ENCODE measurements at places on chromosomes 2 and 18.

DNA sequence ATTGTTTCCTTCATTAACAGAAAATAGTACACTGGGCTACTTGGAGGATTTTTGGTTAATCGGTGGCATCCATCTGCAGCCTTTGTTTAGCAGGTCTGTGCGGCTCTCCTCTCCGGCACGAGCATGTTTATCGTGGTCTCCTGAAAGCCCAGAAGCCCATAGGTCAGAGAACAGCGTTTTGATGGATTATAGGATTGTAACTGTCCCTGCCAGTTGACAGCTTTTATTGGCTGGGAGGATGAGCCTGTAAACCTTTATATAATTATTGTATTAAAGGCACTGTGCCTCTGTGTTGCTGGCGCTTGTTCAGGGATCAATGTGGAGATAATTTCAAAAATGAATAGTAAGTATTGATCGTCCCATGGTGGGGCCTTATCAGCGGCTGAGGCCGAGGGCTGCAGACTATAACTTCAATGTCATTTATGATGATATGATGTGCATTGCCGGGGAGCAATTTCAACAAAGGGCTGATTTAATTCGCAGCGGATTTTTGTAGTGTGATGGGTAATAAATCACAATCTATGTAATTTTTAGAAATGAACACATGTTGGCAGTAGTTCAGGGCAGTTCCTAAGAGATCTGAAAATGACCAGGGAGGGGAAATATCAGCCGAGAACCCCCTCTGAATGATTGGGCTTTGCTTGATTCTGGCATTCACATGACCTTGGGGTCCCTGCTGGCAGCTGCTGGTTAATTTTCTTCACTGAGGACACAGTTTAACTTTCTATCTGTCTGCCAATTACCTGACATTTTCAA is 736.1 kb downstream of the GALR1 start:
- DNase-seq = no peak

- DNase-seq = no peak
These were observed 8.0 kb downstream of the AGFG1 start for GRCh38 chr2:227479865-227480475.

DNA sequence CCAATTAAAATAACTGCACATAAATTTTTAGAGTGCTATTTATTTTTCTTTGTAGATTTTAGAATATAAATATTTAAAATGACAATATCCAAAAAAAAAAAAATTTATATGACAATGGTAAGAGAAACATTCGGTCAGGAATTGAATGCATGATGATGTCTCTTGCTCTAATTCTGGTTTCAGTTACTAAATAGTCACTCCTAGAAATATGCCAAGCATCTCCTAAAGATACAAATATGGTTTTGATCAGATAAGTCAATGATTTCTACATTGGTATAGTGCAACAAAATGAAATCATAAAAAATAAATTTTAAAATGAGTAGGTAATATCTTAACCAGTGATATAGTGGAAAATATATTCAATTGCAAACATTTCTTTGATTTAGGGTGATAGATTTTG is 95.9 kb upstream of the ACKR3 start:
- DNase-seq = no peak

- DNase-seq = no peak
These were observed 202.3 kb upstream of the KLHL14 start for GRCh38 chr18:32975163-32975436.

GRCh38 chr2:190184460-190184859 is 121.9 kb upstream of the MSTN start:
- DNase-seq = no peak
